ENCODE measurements at places on chromosomes 5 and 9.

- DNase-seq, result no peak
Observed at GRCh38 chr5:74625742-74626241, 14.7 kb downstream of the ENC1 start.

DNA sequence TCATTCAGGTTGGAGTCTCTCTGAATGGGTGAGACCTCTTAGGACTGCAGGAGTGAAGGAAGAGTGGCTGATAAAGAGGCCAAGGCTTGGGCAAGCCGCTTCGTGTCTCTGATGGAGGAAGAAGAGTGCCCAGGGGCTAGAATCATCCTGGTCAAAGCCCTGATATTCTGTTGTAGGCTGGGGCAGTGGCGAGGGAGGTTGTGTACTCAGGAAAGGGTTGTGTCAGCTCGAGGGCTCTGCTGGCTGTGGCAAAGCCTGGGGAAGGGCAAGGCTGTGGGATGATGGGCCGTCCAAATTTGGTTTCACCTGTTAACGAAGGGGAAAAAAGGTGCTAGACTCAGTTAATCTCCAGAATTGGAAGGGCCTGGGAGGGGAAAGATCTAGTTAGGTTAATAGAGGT lies 2.4 kb upstream of the TRMT10B start:
- DNase-seq, result no peak

GRCh38 chr9:113682297-113682771 lies 193.8 kb upstream of the ZNF618 start:
- DNase-seq, result no peak

DNA sequence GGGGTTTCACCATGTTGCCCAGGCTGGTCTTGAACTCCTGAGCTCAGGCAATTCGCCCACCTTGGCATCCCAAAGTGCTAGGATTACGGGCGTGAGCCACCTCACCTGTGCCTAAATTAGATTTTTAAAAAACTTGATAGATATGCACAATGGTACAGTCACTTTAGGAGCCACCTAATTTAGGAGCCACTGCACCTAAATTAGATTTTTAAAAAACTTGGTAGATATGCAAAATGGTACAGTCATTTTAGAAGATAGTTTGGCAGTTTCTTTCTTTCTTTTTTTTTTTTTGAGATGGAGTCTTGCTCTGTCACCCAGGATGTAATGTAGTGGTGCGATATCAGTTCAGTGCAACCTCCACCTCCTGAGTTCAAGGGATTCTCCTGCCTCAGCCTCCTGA lies 37.8 kb upstream of the PLPP1 start:
- DNase-seq, result no peak

DNA sequence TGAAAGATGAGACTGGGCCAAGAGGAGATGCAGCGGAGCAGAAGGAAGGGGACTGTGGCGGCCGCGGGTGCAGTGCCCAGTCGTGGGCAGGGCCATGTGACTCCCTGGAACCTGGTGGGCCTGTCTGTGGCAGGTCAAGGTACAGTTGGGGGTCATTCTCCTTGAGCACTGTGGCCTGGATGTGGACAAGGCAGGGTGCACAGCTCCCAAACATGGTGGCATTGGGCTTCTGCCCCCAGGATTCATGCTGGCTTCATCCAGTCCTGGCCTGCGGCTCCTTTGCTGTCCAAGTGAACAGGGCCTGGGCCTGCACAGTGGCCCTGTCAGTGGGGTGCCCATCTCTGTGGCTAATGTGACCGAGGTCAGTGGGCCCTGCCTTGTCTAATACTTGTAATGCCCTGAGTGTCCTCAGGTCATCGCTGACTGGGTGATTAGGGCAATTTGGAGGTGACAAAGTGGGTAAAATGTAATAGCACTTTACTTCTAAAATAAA lies 39.9 kb downstream of the CEP72 start:
- DNase-seq, result no peak

Measured in activated naive CD4-positive, alpha-beta T cell treated with anti-CD3 and anti-CD28 coated beads, Interleukin-2, amount 50 U/mL, for 16 hours (primary cell).